Fibroblast of the aortic adventitia (primary cell): ENCODE measurements at places on chromosomes 1 and 21. TPM values are rescaled to one million over a fixed set of nuclear protein-coding genes. Genes with fewer than 3 reads are reported as not detected.

- no peak for DNase-seq
Measured at GRCh38 chr1:247296599-247297180, 35.0 kb downstream of the ZNF496 start.

GRCh38 chr21:25733859-25734653 lies 648 bp downstream of the ATP5PF start:
- peak; percentile 38 for DNase-seq

DNA sequence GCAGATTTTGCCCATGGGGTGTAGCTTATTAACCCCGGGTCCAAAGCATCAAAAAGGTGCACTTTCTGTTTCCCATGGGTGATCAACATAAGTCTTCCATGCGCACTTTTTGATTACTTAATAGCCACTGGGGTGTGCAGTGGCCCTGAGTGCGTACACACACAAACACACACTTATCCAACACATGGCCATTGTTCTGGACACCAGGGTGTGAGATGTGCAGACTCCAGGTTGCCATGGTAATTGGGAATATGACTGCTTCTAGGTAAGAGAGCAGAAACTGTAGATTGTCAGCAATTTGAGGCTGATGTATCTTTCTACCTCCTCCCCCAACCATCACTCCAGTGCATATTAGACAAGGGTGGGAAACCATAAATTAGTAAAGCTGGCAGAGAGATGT lies 68.8 kb downstream of the MAB21L3 start:
- no peak for DNase-seq

DNA sequence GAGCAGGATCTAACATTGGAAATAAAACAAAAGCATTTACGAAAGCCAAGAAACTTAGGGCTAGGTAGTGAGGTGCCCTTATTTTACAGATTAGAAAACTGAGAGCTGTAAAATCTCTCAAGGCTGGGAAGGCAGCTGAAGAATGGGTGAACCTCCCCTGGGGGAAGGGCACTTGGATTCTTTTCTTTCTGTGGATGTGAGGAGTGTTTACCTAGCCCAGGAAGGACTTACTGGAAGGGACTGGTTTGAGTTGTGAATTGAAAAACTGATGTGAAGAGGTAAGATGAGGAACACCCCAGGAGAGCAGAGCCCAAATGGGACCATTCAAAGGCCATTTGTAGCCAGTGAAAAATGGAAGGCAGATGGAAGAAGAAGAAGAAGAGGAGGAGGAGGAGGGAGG lies 74.7 kb upstream of the NGF start:
- DNase-seq = no peak

DNA sequence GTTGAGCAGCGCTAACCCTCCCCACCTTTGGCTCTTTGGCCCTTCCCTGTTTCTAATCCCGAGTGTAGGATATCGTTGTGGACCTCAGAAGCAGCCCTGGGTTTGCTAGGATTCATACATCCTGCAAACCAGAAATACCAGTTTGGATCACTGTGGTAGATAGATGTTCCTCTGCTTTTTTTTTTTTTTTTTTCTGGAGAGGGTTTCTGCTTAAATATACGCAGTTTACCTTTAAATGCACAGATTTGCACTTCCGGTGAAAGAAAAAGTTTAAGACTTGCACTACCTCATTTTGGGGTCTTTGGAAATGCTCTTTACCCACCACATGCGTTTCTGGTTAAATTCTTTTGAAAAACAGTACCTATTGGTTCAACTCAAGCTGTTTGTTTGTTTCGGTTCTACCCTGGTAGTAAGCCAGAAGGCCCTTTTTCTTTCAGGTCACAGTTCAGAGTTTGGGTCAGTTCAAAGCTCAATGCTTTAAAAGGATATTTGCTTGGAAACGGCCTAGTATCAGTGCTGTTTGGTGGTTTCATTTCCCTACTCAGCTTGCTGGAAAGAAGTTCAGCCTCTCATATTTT lies 908 bp downstream of the DDI2 start:
- DNase-seq = no peak

DNA sequence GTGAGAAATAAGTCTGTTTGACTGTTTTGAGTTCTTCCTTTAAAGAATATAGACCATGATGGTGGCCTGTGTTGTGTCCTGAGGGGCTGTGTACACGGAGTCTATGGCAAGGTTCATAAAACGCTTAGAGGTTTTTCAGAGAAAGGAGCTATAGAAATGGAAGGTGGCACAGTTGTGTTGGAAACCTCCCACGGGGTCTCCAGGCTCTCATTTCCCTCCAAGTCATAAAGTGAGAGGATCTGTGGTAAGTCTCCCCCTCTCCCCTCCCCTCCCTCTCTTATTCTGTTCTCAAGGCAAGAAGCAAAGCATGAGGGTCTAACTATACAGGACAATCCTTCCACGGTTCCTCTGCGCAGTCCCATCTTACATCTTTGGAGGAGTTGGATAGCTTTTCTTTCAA lies 139.2 kb downstream of the KIF26B start:
- no peak for DNase-seq

- no peak for DNase-seq
Measured at GRCh38 chr1:71711456-71711855, 570.9 kb downstream of the NEGR1 start.

DNA sequence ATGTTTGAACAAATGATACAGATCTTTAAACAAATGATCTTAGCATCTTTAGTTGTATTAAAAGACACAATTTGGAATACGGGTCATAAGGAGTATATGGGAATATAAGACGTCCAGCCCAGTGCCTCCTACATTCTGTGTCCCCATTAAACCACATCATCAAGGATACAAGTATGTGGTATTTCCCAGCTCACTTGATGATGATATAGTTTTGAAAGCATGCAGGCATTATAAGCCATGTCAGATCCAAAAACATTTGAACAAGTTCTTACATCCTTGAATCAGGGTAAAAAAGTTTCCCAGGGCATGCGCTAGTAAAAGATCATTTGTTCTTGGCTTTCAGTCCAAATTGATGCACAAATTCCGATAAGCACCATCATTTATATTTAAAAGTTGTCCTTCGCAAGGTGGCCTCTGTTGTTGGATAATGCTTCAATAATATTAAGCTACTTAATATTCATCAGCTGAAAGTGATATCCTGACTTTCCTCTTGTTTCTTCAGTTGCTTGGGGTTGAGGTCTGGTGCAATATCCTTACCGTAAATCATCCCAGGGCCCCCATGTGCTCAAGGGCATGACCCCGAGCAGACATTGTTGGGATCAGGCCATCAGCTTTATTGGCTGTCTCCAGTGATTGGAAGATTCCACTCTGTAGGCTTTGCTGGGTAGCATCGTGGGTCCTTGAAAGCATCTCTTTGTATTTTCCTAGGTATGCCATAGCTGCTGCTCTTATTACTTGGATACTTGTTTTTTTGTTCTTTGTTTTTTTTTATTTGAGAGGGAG lies 61.8 kb downstream of the CENPF start:
- DNase-seq = no peak

DNA sequence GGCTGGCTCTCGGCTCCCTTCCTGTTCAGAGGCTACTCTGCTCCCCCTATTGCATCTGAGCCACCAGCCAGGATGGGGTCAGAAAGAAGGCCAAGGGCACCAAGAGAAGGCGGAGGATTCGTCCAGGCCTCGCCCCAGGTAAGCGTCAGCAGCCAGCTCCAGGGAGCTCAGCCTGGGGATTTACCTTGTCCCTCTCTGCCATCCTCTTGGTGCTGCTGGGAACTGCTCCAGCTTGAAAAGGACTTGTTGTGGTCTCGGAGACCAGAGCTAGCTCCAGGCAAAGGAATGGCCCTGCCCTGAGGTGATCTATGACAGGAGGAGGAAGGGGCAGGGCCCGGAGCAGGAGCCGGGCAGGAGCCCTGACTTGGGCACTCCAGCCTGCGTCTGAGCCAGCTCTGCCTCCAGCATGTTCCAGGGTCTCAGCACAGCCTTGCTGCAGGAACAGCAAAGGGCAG lies 113.7 kb upstream of the IFFO2 start:
- no peak for DNase-seq

DNA sequence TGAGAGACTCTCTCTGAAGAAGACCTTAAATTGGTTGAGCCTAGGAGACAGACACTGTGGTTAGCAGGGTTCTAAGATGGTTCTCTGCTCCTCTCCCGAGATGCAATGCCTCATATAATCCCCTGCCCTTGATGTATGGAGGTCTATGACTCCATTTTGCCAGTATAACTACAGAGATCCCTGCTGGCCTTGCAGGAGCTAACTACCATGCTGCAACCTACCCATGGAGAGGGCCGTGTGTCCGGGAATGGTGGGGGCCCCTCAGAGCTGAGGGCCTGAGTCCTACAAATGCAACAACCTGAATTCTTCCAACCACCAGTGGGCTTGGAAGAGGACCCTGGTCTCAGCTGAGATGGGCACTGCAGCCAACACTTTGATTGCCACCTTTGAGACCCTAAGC lies 388.0 kb downstream of the SETD4 start:
- DNase-seq = no peak

DNA sequence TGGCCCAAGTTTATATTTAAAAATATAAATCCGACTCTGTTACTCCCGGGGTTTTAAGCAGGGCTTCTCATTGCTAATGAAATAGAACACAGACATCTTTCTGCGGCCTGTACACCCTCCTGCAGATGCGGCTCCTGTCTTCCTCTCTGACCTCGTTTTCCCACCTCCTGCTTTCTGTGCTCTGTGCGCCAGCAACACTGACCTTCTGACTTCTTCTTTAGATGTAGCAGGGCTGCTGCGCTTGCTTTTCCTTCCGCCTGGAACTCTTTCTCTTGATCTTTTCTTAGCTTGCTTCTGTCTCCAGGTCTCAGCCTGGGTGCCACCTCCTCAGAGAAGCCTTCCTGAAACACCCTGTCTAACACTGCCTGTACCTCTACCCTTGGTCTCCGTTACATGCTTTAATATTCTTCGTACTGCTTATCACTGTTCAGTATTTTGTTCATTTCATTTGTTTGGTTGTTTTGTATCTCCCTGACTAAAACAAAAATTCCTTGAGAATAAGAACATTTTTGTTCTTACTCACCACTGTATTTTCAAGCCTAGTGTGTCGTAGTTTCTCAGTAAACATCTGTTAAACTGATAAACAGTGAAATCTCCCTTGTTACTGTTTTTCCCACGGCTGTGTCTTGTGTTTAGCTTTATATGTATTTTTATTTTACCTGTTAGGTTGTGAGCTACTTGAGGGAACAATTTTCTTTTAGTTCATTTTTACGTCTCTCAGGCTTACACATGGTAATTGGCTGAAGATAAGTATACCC lies 79.0 kb downstream of the ST3GAL3 start:
- DNase-seq = no peak

DNA sequence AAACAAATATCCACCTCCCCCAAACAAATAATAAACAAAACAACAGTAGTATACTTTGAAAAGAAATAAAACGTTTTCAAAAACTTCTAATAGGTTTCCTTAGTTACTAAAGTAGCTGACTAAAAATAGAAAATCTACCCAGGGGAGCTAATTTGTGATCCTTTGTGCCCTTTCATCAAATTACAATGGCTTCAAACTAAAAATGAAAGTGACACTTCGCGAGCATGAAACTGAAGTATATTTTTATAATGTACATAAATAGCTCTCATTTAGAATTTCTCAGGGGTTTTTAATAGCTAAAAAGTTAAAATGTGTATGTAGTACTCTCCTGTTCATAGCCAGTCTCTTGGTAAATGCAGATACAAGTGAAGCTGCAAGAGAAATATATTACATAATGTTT lies 78.4 kb downstream of the BRINP3 start:
- no peak for DNase-seq

- DNase-seq = peak; percentile 56
Measured at GRCh38 chr21:41752231-41752681, 14.6 kb downstream of the RIPK4 start.

- no peak for DNase-seq
Measured at GRCh38 chr1:31679676-31680230, 24.1 kb downstream of the COL16A1 start.

DNA sequence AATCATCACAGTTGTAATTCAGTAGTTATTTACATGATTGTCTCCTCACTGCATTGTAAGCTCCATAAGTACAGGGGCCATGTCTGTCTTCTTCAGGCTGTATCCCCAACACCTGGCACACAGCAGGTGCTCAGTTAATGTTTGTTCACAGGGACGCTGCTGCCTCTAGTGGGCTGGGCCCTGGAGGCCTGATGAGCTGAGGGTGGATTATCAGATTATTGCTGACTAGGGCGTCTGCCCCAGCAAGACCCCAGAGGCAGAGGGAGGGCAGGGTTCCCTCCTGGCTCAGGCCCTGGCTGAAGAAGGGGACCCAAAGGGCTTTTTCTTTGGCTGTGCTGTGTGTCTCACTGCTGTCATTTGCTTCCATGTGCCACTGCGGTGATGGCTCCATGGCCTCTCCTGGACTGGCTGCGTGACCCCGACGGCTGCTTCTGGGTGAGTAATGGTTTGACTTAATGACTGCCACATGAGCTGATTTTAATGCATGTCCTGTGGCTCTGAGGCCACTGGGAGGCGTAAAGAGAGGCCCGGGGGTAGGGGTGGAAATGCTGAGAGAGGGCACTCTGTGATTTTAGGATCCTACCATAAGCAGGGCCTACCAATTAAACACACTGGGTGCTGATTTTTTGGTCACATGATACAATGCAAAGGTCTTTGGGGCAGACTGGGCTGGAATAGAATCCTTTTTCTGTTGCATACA lies 20.8 kb upstream of the EPB41 start:
- no peak for DNase-seq

GRCh38 chr1:94248956-94249688 lies 11.7 kb upstream of the ARHGAP29 start:
- no peak for DNase-seq

- no peak for DNase-seq
Measured at GRCh38 chr21:18677632-18678031, 274.0 kb upstream of the TMPRSS15 start.

GRCh38 chr1:17369466-17369865 lies 2.5 kb upstream of the PADI6 start:
- DNase-seq = no peak

- DNase-seq = no peak
Measured at GRCh38 chr21:38951095-38951730, 145.5 kb downstream of the ETS2 start.

DNA sequence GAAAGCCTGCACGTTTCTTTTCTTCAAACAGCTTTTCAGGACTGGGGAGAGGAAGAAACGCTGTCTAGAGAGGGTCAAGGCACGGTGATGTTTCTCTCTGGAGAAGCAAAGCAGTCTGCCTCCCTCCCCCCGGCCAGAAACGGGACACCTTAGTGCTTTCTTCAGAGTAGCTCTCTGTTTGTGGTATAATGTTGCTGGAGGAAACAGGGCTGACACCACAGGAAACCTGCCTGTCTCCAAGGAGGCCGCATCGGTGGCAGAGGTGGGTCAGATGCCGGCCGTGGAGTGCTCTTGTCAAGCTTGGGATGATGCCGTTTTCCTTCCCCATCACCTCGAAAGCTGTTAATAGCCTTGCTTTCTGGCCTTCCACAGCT lies 139.4 kb downstream of the DHRS3 start:
- no peak for DNase-seq

Gene RGS5
- 6.4 and 20.2 TPM in 2 replicates for total RNA-seq

Gene DPT
- 2.4 and 8.8 TPM in 2 replicates for total RNA-seq

Gene CCDC27
- total RNA-seq = not detected in 2 replicates

Gene MYOG
- total RNA-seq = not detected in 2 replicates

Gene LIPI
- not detected in 2 replicates for total RNA-seq

Gene KCNA3
- under 0.01 TPM in 1 of 2 replicates, not detected in the other for total RNA-seq

Gene VWA5B1
- not detected in 2 replicates for total RNA-seq

Gene OR2L3
- not detected in 2 replicates for total RNA-seq

Gene RBM11
- total RNA-seq = not detected in 2 replicates

Gene ERG
- total RNA-seq = 6.9 and 9.9 TPM in 2 replicates
